Left cardiac atrium (tissue), 4 donors: ENCODE measurements at places on chromosomes 16 and 17.

DNA sequence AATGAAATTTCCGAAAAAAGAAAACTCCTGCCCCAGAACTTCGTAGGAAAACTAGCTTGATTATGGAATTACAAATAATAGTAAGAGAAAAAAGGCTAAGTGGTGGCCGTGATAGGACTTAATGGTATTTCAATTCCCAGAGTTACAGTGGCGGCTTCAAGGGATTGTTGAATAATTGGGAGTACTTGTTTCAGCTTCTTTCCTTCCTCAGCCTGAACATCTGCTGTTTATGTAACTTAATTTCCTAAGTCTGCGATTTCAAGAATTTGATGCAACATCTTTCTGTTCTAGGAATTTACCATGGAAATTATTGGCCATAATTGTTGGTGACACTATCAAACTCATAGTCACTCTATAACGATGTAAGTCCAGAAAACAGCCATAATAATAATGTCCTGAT lies 684 bp upstream of the APPBP2 start:
- no peak for DNase-seq

DNA sequence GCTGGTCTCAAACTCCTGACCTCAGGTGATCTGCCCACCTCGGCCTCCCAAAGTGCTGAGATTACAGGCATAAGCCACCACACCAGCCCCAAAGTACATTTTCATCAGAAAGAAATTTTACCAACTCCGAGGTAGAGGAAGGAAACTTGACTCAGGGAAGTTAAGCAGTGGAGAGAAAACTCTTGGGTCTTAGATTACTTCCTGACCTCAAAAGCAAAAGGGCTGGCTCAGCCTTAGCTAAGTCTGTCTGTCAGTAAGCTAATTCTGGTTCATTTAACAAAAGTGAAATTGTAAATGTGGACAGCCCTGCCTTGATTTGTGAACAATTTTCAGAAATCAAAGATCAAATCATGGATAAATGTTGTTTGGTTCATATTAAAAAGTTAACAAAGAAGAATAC lies 30.6 kb downstream of the MAP2K6 start:
- no peak for DNase-seq

- DNase-seq: no peak
These were observed 81.0 kb downstream of the VPS53 start for GRCh38 chr17:633641-634101.

DNA sequence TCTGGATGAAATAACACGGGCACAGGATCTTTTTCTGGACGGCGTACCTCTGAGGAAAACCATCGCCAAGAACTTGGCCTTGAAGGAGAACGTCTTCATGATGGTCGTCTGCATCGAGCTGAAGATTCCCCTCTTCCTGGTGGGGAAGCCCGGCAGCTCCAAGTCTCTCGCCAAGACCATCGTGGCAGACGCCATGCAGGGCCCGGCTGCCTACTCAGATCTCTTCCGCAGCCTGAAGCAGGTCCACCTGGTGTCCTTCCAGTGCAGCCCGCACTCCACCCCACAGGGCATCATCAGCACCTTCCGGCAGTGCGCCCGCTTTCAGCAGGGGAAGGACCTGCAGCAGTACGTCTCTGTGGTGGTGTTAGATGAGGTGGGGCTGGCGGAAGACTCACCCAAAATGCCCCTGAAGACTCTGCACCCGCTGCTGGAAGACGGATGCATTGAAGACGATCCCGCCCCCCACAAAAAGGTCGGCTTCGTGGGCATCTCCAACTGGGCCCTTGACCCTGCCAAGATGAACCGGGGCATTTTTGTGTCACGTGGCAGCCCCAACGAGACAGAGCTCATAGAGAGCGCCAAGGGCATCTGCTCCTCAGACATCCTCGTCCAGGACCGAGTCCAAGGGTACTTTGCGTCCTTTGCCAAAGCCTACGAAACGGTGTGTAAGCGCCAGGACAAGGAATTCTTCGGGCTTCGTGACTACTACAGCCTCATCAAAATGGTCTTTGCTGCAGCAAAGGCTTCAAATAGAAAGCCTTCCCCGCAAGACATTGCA lies 68.3 kb upstream of the ENDOV start:
- no peak for DNase-seq

GRCh38 chr16:81243942-81244341 lies 5.5 kb downstream of the BCO1 start:
- no peak for DNase-seq
